ENCODE measurements at places on chromosomes 4 and X.

DNA sequence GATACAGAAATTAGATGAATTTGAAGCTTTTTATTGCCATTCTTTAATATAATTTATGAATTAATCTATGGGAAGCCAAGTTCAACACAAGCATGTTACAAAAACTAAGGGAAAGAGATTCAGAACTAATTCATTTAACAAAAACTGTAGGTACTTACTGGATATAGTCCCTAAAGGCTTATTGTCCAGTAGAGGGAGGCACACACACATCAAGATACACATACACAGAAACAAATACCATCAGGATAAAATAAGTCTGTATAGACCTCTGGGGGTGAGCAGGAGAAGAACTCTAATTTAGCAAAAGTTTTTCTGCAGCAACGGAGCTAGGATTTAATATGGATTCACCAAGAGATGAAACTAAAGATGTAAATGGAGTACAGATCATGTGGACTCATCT is 83.0 kb upstream of the IL13RA1 start:
- no peak overlapping the region for H3K27ac ChIP-seq
- no peaks in the 10 kb centered on the region for H3K4me1 ChIP-seq
- no peak for DNase-seq
- no peak overlapping the region for H3K4me3 ChIP-seq
- no peaks in the 10 kb centered on the region for H3K27me3 ChIP-seq

DNA sequence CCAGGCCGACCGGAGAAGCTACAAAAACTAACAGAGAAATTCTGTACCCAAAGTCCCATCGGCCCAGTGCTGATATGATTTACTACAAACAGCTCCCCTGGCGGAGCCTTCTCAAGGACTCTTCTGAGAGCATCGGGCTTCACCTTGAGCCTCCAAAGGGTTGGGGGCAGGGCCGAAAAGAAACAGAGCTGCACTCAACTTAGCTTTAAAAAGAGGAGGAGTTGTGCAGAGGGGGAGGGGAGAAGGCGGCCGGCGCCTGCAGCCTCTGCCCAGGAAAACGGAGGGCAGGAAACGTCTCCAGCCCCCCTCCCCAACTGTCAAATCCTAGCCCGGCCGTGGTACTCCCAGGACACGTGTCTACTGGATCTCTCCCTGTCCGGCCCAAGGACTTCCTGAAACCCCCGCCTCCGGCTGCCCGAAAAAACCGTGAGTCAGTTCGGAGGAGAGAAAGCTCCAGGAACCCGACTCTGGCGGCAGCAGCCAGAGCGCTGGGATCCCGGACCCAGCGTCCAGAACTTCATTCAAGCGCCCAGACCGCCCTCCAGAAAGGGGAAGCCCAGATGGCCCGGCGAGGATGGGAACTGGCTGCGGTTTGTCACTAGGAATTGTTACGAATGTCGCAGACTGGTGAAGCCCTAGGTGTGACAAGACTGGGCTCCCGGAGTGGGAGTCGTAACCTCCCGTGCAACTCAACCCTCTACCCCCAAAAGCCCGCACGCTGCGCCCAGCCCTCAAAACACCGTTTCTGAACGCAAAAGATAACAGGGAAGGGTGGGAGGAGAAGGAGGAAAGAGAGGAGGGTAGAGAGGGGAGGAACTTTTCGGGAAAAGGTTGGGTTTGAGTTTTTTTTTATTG is 973 bp downstream of the ADAMTS3 start:
- H3K27me3 ChIP-seq: peaks cover 45% of the 10 kb centered on the region
- no peak overlapping the region for H3K27ac ChIP-seq
- H3K4me1 ChIP-seq: peaks cover 4% of the 10 kb centered on the region

GRCh38 chr4:92014067-92014466 is 289.7 kb upstream of the GRID2 start:
- H3K4me1 ChIP-seq: no peaks in the 10 kb centered on the region
- no peak for DNase-seq
- no peaks in the 10 kb centered on the region for H3K27me3 ChIP-seq

GRCh38 chr4:144531841-144532240 is 114.1 kb upstream of the HHIP start:
- no peak overlapping the region for H3K4me3 ChIP-seq
- H3K27ac ChIP-seq: no peak overlapping the region
- DNase-seq: no peak
- no peaks in the 10 kb centered on the region for H3K27me3 ChIP-seq
- H3K36me3 ChIP-seq: no peaks in the 10 kb centered on the region
- no peaks in the 10 kb centered on the region for H3K4me1 ChIP-seq

DNA sequence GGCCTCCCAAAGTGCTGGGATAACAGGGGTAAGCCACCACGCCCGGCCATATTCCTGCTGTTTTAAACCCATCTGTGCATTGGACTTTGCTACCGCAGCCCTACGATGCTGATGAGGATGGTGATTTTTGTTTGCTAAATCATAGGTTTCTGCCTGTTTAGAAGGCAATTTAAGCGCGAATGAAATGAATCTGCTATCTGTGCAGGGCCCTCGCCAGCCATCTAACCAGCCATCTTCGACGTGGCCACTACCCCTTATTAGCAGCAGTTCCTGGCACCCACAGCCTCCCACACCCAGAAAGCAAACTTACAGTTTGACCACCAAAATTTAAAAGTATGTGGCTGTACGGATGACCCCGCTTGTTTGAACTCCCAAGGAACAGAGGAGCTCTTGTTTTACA is 178.5 kb downstream of the SHOX start:
- no peak overlapping the region for H3K27ac ChIP-seq
- H3K4me1 ChIP-seq: no peaks in the 10 kb centered on the region
- H3K27me3 ChIP-seq: no peaks in the 10 kb centered on the region
- H3K36me3 ChIP-seq: no peaks in the 10 kb centered on the region
- H3K4me3 ChIP-seq: no peak overlapping the region

DNA sequence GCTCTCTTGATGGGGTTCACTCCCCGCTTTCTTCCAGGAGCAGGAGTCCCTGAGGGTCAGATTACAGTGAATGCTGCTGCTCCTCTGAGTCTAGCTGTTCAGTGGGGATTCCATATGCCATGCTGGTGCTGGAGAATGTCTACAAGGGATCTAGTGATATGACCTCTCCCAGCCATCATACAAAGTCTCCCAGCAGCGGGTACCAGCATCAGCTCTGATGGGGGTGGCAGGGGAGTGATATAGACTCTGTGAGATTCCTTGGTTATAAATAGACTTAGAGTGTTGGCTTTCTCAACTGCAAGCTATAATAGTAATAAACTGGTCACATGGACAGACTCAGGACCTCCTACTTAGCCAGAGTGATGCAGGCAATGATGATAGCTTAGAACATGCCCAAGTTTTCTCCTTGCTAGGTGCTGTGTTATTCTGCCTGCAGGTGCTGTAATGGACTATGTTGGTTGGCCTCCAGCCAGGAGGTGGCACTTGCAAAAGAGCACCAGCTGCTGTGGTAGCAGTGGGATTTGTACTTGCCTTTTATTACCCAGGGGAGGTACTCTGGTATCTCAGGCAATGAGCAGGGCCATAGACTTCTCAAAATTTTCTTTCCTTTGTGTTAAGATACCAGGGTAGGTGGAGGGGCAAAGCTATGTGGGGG is 202.9 kb downstream of the CHIC1 start:
- H3K27me3 ChIP-seq: no peaks in the 10 kb centered on the region
- no peak for DNase-seq
- no peak overlapping the region for H3K27ac ChIP-seq
- no peak overlapping the region for H3K4me3 ChIP-seq
- H3K4me1 ChIP-seq: no peaks in the 10 kb centered on the region

DNA sequence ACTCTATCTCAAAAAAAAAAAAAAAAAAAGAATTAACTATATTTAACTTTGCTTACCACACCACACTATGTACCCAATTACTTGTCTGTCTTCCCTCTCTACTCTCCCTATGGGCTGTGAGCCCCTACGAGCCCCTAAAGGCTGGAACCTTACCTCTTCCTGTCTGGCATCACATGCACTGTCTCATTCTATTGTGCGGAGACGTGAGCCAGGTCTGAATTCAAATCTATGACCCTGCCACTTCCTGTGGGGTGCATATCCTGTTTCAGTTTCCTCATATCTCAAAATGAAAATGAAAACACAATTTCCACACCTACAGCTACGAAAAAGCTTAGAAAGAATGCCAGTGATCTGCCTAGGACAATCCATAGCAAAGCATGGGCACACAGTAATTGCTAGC is 42.9 kb upstream of the HS3ST1 start:
- DNase-seq: no peak
- peaks cover 2% of the 10 kb centered on the region for H3K36me3 ChIP-seq
- peaks cover 33% of the 10 kb centered on the region for H3K4me1 ChIP-seq
- no peaks in the 10 kb centered on the region for H3K27me3 ChIP-seq

DNA sequence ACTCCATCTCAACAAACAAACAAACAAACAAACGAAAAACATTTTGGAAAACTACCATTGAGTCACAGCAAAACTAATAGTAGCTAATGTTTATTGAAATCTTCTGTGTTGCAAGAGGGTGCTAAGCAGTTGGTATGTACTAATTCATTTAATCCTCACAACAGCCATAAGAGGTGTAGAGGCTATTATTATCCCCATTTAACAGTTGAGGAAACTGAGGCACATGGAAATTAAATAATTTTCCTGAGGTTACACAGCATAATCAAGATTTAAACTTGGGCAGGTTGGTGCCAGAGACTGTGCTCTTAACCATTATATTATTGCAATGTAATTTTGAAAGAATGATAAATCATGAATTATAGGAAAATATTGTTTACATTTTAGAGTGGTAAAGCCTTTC is 17.5 kb upstream of the RHOH start:
- no peaks in the 10 kb centered on the region for H3K27me3 ChIP-seq
- H3K4me1 ChIP-seq: peaks cover 21% of the 10 kb centered on the region
- no peaks in the 10 kb centered on the region for H3K36me3 ChIP-seq
- no peak overlapping the region for H3K4me3 ChIP-seq

GRCh38 chr4:183729430-183730328 is 70.6 kb downstream of the TRAPPC11 start:
- no peak overlapping the region for H3K27ac ChIP-seq
- H3K36me3 ChIP-seq: no peaks in the 10 kb centered on the region
- no peaks in the 10 kb centered on the region for H3K4me1 ChIP-seq
- H3K4me3 ChIP-seq: no peak overlapping the region
- DNase-seq: no peak
- no peaks in the 10 kb centered on the region for H3K27me3 ChIP-seq

- H3K27ac ChIP-seq: no peak overlapping the region
- no peak overlapping the region for H3K4me3 ChIP-seq
- no peaks in the 10 kb centered on the region for H3K27me3 ChIP-seq
- DNase-seq: no peak
Measured at GRCh38 chrX:38860106-38861013, 59.1 kb downstream of the MID1IP1 start.

GRCh38 chr4:56320293-56320692 is 67.0 kb downstream of the AASDH start:
- no peak overlapping the region for H3K27ac ChIP-seq
- H3K27me3 ChIP-seq: peaks cover 32% of the 10 kb centered on the region
- H3K4me1 ChIP-seq: no peaks in the 10 kb centered on the region
- no peak for DNase-seq
- H3K4me3 ChIP-seq: no peak overlapping the region

- no peak for DNase-seq
- H3K4me1 ChIP-seq: no peaks in the 10 kb centered on the region
- peaks cover 13% of the 10 kb centered on the region for H3K36me3 ChIP-seq
- no peak overlapping the region for H3K27ac ChIP-seq
- H3K4me3 ChIP-seq: no peak overlapping the region
- no peaks in the 10 kb centered on the region for H3K27me3 ChIP-seq
Measured at GRCh38 chr4:87333267-87333666, 10.6 kb upstream of the HSD17B13 start.

GRCh38 chr4:113410686-113411085 is 350.9 kb downstream of the CAMK2D start:
- H3K4me3 ChIP-seq: no peak overlapping the region
- no peaks in the 10 kb centered on the region for H3K4me1 ChIP-seq
- DNase-seq: no peak

- no peak overlapping the region for H3K4me3 ChIP-seq
- no peak for DNase-seq
- no peaks in the 10 kb centered on the region for H3K36me3 ChIP-seq
Measured at GRCh38 chr4:55256787-55257186, 89.3 kb upstream of the SRD5A3 start.

DNA sequence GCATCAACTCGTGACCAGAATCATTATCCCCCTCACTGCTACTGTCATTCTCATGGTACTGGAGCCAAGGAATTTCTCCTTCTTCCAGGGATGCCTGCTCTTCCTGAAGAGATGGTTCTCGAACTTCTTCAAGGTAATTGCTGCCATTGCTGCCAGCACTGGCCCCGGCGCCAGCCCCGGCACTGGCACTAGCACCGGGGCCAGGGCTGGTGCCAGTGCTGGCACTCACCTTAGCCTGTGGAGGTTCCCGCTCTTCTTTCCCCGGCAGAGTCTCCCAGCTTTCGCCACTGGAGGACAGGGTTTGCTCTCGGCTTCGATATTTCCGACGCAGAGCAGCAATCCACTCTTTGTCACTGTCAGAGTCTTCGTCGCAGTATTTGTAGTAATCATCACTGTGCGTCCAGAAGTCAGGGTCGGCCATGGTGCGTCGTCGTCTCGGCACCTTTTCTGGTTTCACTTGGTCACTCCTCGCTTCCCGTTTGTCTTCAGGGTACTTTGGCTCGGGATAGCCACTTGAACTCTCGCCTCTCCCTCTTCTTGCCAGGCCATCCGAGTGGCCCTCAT is 3.4 kb downstream of the PJA1 start:
- no peak overlapping the region for H3K4me3 ChIP-seq
- no peaks in the 10 kb centered on the region for H3K27me3 ChIP-seq
- DNase-seq: no peak
- H3K27ac ChIP-seq: peak overlapping the region; percentile 72

GRCh38 chr4:119835613-119835910 is 207.0 kb upstream of the PDE5A start:
- no peaks in the 10 kb centered on the region for H3K36me3 ChIP-seq
- no peaks in the 10 kb centered on the region for H3K4me1 ChIP-seq
- H3K4me3 ChIP-seq: no peak overlapping the region
- H3K27ac ChIP-seq: no peak overlapping the region
- no peak for DNase-seq

GRCh38 chr4:12324965-12325364 is 896.3 kb upstream of the HS3ST1 start:
- H3K36me3 ChIP-seq: no peaks in the 10 kb centered on the region
- H3K4me1 ChIP-seq: no peaks in the 10 kb centered on the region
- H3K4me3 ChIP-seq: no peak overlapping the region

DNA sequence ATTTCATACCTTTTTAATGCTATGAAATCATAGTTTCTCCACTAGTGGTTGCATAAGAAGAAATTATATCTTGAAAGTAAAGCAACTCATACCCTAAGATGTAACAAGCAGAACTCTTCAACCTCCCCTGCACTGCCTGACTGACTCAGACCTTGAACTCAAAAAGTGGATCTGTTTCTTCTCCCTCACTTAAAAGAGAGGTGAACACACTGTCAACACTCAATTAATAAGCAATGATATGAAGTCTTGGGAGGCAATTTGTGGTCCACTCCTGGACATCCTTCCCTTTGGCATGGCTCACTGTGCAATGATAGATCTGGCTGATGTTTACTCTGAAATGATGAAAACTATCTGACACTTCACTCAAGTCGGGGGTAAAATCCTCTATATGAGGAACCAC is 282.0 kb upstream of the DKK2 start:
- peaks cover 3% of the 10 kb centered on the region for H3K36me3 ChIP-seq
- H3K27me3 ChIP-seq: no peaks in the 10 kb centered on the region
- no peak for DNase-seq
- no peak overlapping the region for H3K4me3 ChIP-seq

Data from central memory CD8-positive, alpha-beta T cell (primary cell).